ENCODE measurements at places on chromosomes 2 and 18. TPM values are rescaled to one million over a fixed set of nuclear protein-coding genes. Genes with fewer than 3 reads are reported as not detected.
A peak's percentile ranks its signal among the peaks of the same experiment; 100 is the strongest.

GRCh38 chr18:69494841-69495240 is 94.2 kb downstream of the DOK6 start:
- no peak for DNase-seq

DNA sequence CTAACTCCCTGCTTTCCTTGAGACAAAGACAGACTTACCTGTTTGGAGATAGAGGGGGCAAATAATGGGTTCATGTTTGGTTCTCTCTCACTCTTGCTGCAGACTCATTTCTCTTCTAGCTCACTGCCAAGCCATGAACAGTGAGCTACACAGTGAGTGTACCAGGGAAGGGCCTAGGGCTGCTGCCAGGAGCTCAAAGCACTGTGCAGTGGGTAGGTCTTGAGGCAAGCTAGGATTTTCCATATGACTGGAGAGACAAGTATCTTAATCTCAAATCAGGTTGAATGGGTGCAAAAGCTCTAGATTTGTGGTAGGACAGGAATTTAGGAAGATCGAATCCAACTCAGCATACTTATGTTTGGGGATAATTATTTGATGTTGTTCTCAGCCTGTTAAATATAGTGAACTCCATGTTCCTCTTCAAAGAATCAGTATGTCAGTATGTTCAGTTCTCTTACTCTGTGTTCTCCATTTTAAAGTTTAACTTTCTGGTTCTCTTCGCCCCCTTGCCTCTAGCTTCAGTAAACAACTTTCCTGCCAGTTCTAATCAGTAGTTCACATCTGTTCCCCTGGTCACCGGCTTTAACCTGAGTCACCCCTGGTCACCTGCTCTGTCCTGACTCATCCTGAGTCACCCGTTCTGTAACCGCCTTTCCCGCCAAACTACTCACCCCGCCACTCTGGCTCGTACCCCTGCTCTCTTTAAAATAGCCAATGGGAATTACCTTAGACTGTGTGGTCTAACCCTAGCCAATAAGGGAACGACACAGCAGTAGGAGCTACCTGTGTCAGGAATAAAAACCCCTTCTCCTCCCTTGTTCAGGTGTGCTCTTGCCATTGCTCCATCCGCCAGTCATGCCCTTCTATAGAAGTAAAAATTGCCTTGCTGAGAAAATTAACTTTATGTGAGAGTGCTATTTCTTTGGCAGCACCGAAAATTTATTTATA is 21.9 kb downstream of the SLC25A52 start:
- no peak for DNase-seq

GRCh38 chr18:35729991-35730668 is 148.6 kb downstream of the GALNT1 start:
- peak; percentile 29 for DNase-seq

DNA sequence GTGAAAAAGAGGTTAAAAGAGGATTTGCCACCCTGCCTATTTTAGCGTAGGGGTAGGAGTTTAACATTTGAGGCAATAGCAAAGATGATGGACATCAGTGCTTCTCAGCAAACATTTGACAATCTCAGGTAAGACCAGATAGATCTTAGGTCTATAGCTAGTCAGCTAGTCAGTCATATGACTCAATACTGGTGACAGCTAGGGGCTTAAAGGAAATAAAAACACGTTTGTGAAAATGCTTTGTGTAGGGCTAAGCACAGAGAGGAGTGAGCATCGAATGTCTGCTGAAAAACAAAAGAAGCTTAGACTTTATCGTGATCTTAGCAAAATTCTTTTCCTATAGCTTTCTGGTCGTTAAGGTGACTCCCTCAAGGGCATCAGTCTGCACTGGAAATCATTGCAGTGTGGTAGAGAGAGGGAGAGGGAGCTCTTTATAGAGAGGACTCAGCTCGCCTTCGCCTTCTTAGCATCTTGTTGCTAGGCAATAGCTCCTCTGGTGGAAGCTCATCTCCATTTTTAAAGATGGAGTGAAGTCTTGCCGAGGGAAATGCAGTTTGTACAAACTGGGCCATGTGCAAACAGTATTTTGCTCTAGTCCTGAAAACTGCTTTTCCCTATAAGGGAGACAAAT is 62.8 kb upstream of the SLC38A11 start:
- DNase-seq = no peak

GRCh38 chr2:160747501-160748170 is 254.0 kb upstream of the RBMS1 start:
- no peak for DNase-seq

Gene SERPINB3
- not detected for polyA plus RNA-seq

Gene ST6GAL2
- 19.8 TPM for polyA plus RNA-seq

Gene THUMPD2
- 24.2 TPM for polyA plus RNA-seq

Gene BCL2
- polyA plus RNA-seq = 23.7 TPM

Data from left renal cortex interstitium (tissue), 4 donors.